ENCODE measurements at places on chromosomes 16 and 17. TPM values are rescaled to one million over a fixed set of nuclear protein-coding genes. Genes with fewer than 3 reads are reported as not detected.

DNA sequence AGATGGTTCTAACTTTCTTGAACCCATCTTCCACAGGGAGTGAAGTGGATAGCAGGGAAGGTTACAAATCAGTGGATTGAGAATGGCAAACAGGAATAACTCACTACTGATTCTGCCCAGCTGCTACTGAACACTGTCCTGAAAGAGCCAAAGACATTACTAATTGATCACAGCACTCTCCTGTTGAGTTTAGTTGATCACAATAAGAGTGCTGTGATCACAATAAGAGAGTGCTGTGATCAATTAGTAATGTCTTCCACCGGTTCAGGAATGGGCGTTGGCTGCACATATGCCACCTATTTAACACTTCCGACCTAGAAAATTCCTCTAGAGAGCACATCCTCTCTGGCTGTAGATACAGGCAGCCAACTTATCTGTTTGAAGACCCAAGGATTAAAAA, 11.4 kb downstream of the CFAP97D1 start:
- peaks cover 18% of the 10 kb centered on the region for H3K27me3 ChIP-seq
- H3K36me3 ChIP-seq = no peaks in the 10 kb centered on the region
- no peak overlapping the region for H3K4me3 ChIP-seq

DNA sequence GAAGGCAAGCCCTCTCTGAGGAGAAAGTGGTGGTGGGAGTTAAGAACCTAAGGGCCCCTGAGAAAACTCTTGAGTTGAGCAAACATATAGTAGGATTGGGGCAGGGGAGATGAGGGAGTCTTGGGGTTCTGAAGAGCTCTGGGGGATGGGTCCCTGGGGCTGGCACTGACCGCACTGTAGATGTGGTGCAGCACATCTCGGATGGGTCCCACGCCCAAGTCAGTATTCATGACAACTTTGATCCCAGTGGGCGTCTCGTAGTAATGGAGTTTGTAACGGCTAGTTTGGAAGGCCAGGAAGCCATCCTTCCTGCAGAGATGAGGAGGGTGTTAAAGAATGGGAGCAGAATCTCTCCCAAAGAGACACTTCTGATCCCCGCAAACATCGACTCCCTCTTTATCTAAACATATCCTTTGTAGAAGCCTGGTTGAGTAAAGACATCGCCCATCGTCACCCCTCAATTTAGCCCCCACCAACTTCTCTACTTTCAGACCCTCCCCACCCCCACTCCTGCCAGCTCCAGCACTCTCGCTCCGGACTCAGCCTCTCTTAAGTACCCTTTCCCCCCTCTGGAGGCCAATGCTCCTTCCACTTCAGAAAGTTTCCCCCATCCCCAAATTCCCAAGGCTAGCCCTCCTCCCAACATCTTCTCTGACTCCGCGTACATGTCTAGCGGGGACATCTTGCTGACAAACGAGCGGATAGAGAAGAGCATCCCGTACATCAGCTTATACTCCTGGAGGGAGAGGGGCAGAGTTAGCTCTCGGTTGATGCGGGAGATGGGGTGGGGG, 710 bp downstream of the TRAPPC1 start:
- peaks cover 26% of the 10 kb centered on the region for H3K36me3 ChIP-seq
- peaks cover 42% of the 10 kb centered on the region for H3K4me1 ChIP-seq
- H3K4me3 ChIP-seq = peak overlapping the region; percentile 95

GRCh38 chr16:55911616-55912015, 36.4 kb upstream of the CES5A start:
- H3K27me3 ChIP-seq = peaks cover 17% of the 10 kb centered on the region
- no peak overlapping the region for H3K4me3 ChIP-seq
- DNase-seq = no peak
- no peaks in the 10 kb centered on the region for H3K4me1 ChIP-seq

DNA sequence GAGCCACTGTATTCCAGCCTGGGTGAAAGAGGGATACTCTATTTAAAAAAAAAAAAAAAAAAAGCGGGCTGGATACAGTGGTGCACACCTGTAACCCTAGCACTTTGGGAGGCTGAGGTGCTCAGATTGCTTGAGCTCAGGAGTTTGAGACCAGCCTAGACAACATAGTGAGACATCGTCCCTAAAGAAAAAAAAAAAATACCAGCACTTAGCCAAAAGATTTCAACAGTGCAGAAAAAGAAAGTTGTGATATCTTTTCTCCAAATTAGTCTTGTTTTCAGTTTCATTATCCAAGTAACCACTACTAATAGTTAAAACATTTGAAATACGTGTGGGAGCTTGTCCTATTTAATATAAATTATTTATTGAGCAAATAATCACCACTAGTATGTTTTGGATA, 48.7 kb downstream of the TENT4B start:
- no peaks in the 10 kb centered on the region for H3K27me3 ChIP-seq
- H3K36me3 ChIP-seq = no peaks in the 10 kb centered on the region
- DNase-seq = no peak
- peaks cover 63% of the 10 kb centered on the region for H3K4me1 ChIP-seq
- H3K27ac ChIP-seq = no peak overlapping the region
- no peak overlapping the region for H3K4me3 ChIP-seq

HYDIN gene
- 0.32 TPM for total RNA-seq

SPATA22 gene
- 1.6 TPM for total RNA-seq

TMEM238L gene
- not detected for total RNA-seq

GALNS gene
- 20.1 TPM for total RNA-seq

ITGB4 gene
- total RNA-seq = 1.5 TPM

- DNase-seq = no peak
- no peaks in the 10 kb centered on the region for H3K27me3 ChIP-seq
- H3K4me3 ChIP-seq = peak overlapping the region; percentile 99
- H3K27ac ChIP-seq = peak overlapping the region; percentile 99
- peaks cover 58% of the 10 kb centered on the region for H3K36me3 ChIP-seq
These were observed 24.5 kb downstream of the TRPV2 start for GRCh38 chr17:16439811-16440351.

CDR2L gene
- 0.89 TPM for total RNA-seq

GRCh38 chr16:86354641-86355513, 155.4 kb upstream of the FOXF1 start:
- H3K4me1 ChIP-seq = no peaks in the 10 kb centered on the region
- H3K4me3 ChIP-seq = no peak overlapping the region
- no peaks in the 10 kb centered on the region for H3K36me3 ChIP-seq
- peaks cover 21% of the 10 kb centered on the region for H3K27me3 ChIP-seq
- DNase-seq = no peak

SLC5A11 gene
- not detected for total RNA-seq

TTYH2 gene
- total RNA-seq = 2.7 TPM

DNA sequence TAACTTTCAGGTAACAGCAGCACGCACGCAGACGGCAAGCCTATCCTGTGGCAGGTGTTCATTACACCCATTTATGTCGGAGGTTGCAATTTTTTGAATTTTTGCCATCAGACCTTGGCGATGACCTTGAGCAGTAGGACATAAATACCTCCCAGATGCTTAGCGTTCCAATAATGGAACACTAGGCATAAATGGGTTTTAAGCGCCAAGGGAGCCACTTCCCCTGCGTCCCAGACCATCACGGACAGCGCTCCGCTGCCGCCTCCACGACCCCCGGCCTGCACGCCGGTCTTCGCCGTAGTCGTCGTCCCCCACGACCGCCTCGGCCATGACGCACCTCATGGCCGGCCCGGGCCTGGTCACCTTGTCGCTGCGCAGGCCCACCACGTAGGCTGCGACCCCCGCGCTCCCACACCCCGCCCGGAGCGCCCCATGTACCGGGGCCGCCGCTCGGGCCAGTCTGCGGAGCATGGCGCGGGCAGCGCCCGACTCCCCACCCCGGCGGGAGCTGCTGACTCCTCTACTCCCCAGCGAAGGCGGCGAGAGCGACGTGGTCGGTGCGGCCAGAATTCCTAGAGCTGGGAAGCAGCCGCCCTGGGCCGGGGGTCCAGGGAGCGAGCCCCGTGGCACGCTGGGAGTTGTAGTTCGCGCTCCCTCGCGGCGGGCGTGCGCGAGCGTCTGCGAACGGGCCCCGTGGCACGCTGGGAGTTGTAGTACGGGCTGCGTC, 22.7 kb downstream of the TMEM235 start:
- DNase-seq = peak; percentile 93
- H3K27me3 ChIP-seq = no peaks in the 10 kb centered on the region
- H3K36me3 ChIP-seq = no peaks in the 10 kb centered on the region
- H3K4me3 ChIP-seq = peak overlapping the region; percentile 73

DNA sequence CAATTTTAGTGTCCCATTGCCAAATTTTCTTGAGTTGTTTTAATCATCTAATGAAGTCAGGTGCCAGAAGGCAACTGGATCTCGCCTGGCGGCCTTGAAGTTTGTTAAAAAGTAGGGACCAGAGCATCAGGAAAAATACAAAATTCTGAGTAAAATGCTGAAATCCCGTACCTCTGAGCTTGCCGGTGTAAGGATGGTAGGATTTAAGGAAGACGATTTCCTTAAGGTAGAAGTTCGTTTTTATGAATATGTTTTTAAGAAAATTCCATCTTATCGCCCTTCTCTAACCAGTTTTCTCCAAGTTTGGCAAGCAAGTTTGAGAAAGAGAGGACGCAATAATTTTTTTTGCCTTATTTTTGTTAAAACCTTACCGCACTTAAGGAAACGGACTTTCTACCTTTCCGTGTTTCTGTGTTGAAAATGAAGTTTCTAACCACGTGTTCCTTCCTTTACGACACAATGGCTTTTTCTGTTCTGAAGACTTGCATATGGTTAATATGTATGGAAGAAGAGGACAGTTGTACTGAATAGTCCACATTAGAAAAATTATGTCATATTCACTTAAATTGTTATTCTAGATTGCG, 748 bp downstream of the ATF7IP2 start:
- H3K4me3 ChIP-seq = peak overlapping the region; percentile 95
- peaks cover 43% of the 10 kb centered on the region for H3K4me1 ChIP-seq

MYO1D gene
- 8.8 TPM for total RNA-seq

FHOD1 gene
- 75.5 TPM for total RNA-seq

TBC1D26 gene
- 0.34 TPM for total RNA-seq

MPDU1 gene
- total RNA-seq = 77.0 TPM

CD300E gene
- total RNA-seq = not detected

TBC1D3C gene
- not detected for total RNA-seq

LITAFD gene
- not detected for total RNA-seq

GRCh38 chr17:82076785-82077591, 11.4 kb upstream of the DUS1L start:
- no peaks in the 10 kb centered on the region for H3K27me3 ChIP-seq
- H3K27ac ChIP-seq = no peak overlapping the region
- H3K4me1 ChIP-seq = no peaks in the 10 kb centered on the region
- peaks cover 10% of the 10 kb centered on the region for H3K36me3 ChIP-seq
- DNase-seq = no peak

GRCh38 chr17:27778183-27778582, 22.1 kb downstream of the NOS2 start:
- no peaks in the 10 kb centered on the region for H3K4me1 ChIP-seq
- no peak overlapping the region for H3K27ac ChIP-seq
- H3K36me3 ChIP-seq = no peaks in the 10 kb centered on the region
- DNase-seq = no peak

DNA sequence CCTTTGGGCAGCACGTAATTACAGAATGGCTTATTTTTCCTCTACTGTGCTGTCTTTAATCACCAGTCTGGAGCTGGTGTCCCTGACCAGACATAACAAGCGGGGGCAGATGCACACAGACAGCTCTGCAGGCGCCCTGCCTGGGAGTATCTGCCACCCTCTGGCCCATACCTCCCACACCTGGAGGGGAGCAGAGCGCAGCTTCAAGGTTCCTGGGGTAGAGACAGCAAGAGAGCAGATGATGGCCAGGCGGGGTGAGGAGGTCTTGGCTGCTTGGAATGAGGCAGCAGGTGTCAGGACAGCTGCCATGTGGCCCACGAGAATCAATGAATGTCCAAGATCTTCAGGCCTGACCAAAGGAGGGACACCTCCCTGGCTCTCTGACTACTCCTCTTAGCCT, 23.8 kb downstream of the TMEM94 start:
- no peaks in the 10 kb centered on the region for H3K4me1 ChIP-seq
- H3K27ac ChIP-seq = no peak overlapping the region
- no peak for DNase-seq
- no peaks in the 10 kb centered on the region for H3K27me3 ChIP-seq
- no peaks in the 10 kb centered on the region for H3K36me3 ChIP-seq
- no peak overlapping the region for H3K4me3 ChIP-seq

DNA sequence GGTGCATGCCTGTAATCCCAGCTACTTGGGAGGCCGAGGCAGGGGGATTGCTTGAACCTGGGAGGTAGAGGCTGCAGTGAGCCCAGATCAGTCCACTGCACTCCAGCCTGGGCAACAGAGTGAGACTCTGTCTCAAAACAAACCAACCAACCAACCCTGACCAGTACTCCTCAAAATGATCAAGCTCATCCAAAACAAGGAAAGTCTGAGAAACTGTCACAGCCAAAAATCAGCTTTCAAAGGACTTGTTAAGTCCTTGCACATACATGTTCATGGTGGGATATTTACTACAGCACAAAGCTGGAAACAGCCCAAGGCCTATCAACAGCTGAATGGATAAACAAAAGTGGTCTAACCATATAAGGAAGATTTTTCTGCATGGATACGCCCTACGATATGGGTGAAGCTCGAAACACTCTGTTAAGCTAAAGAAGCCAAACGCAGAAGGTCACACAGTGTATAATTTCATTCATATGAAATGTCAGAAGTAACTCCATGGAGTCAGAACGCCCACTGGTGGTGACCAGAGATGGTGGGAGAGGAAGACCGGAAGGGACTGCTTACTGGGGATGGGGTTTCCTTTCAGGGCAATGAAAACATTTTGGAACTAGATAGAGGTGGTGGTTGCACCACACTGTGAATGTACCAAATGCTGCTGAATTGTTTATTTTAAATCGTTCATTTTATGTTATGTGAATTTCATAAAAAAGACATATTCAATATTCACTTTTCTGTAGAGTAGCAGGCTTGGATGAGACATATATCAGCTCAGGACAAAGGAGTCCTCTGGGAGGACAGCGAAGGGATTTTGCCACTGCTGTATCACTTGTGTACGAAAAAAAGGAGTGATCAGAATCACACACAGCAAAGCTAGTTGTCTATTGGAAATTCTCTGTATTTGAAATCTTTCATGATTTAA, 17.7 kb downstream of the CCL17 start:
- H3K4me1 ChIP-seq = peaks cover 12% of the 10 kb centered on the region
- no peak overlapping the region for H3K4me3 ChIP-seq
- H3K27me3 ChIP-seq = no peaks in the 10 kb centered on the region
- no peak for DNase-seq
- peaks cover 4% of the 10 kb centered on the region for H3K36me3 ChIP-seq

DNA sequence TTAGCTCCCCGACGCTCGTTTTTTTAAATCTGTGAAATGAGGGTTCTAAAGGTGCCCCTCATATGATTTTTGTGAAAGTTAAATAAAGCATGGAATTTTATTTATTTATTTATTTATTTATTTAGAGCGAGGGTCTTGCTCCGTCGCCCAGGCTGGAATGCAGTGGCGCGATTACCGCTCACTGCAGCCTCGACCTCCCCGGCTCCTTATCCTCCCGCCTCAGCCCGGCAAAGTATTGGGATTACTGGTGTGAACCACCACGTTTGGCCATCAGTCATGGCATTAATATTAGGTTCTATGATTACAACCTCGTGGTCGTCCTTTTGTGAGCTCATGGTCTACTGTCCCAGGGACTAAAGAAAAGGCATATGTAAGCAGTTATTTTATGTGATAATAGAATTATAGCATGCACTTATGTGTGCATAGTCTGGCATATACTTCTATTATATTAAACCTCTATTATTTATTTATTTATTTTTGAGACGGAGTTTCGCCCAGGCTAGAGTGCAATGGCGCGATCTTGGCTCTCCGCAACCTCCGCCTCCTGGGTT, 557 bp upstream of the LUC7L start:
- H3K36me3 ChIP-seq = peaks cover 26% of the 10 kb centered on the region
- no peaks in the 10 kb centered on the region for H3K27me3 ChIP-seq
- H3K4me1 ChIP-seq = peaks cover 30% of the 10 kb centered on the region
- peak overlapping the region; percentile 38 for H3K27ac ChIP-seq
- DNase-seq = no peak

- no peak overlapping the region for H3K27ac ChIP-seq
- H3K27me3 ChIP-seq = peaks cover 41% of the 10 kb centered on the region
- DNase-seq = no peak
- no peak overlapping the region for H3K4me3 ChIP-seq
- peaks cover 5% of the 10 kb centered on the region for H3K4me1 ChIP-seq
- H3K36me3 ChIP-seq = no peaks in the 10 kb centered on the region
These were observed 5.9 kb downstream of the ASIC2 start for GRCh38 chr17:33287096-33287725.

All from activated CD4-positive, alpha-beta T cell treated with anti-CD3 and anti-CD28 coated beads for 36 hours (primary cell).